ENCODE measurements at places on chromosomes 6 and 20.

GRCh38 chr6:23006656-23007055 lies 437.3 kb downstream of the HDGFL1 start:
- no peak for DNase-seq

DNA sequence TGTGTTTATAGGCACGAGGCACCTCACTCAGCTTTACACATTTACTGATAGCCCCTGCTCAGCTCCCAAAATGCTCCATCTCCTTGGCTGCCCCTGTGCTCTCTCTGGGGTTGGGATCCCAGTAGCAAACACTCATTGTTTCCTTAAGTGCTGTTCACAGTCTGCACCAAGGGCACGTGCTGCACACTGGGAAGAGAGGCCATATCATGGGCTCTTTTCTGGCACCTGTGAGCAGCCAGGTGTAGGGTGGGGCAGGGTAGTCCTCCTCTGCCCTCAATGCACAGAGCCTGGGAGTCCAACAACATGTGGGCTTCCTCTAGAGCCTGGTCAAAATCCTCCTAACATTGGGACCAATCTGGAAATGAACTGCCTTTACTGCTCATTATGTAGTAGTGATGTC lies 67.9 kb downstream of the BANF2 start:
- DNase-seq, result no peak

DNA sequence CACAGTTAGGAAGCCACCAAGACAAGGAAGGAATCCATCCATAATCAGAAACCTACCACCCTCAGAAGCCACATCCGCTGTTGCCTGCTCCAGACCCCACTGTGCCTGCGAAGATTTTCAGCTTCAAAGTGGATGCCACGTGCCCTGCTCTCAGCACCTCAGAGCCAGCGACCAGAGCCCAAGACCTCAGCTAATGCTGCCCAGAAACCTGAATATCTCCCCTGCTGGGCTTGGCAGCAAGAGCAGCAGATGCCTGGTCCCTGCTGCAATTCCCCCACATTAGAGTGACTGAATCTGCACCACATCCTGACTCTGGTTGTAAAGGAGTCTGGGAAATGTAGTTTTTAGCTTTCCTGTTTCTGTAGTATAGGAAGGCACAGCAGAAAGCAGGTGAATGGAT lies 10.7 kb upstream of the ULBP3 start:
- no peak for DNase-seq

GRCh38 chr6:134768931-134769330 lies 181.0 kb downstream of the ALDH8A1 start:
- DNase-seq, result no peak

DNA sequence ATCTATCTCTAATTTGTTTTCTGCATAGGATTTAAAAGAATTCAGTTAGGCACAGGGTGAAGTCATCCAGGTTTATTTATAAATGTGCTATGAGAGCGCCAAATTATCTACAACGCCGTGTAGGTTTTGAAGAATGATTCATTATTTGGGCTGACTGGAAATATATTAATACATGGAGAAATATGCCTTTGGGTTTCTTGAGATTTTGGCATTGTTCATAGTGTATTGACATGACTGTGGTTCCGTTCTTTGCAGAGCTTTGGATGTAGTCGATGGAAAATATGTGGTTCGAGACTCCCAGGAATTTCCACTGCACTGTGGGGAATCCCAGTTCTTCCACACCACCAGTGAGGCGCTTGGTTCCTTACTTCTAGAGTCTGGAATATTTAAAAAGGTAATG lies 90.9 kb downstream of the CRYBG1 start:
- DNase-seq, result no peak

- DNase-seq, result no peak
Measured at GRCh38 chr6:22141241-22141745, 155.5 kb downstream of the PRL start.

- DNase-seq, result no peak
Measured at GRCh38 chr6:100099189-100100074, 105.4 kb upstream of the MCHR2 start.

DNA sequence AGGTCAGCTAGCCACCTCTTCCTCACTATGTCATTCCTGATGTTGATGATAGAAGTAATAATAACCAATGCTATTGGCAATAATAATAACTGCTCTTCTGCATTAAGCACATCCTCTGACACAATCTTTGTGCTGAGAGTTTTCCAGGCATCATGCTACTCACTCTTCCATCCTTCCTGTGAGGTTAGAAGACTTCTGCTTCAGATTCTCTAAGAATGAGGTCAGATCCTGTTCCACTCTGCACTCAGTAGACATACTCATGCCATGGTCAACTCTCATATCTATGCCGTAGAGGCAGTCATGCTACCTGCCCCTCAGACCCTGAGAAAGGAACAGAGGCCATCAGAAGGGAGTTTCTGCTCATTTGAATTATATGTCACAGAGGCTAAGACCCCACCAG lies 98.1 kb upstream of the TOP1 start:
- no peak for DNase-seq

GRCh38 chr6:89433252-89434149 lies 549 bp downstream of the ANKRD6 start:
- no peak for DNase-seq

GRCh38 chr6:14924126-14925024 lies 321.5 kb upstream of the JARID2 start:
- DNase-seq, result no peak

DNA sequence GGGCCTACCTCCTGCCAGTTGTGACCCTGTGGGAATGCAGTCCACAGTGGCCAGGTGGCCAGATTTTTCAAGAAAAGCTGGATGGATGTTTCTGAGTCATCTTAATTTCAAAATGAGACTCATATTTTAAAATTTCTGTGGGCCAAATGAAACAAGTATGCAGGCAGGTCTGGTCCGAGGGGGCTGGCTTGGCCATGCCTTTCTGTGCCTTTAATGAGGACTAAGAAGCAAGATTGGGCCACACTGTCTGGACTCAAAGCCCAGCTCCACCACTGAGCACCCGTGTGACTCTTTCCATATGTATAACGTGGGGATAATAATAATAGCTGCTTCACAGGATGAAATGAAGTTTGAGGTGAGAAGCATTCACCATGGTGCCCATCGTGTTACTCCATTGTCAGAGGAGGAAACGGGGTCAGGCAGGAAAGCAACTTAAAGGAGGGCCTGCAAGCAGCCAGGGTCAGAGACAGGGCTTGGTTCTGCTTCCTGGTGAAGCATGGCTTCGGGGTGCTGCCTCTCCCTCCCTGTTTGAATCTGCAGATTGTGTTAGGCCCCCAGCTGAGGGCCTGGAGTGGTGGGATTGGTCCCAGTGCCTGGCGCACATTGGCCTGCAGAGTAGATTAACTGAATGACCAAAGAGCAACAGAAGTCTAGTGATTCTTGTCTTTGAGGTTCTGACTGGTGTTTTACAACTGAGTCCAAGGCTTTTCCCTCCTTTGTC lies 3.8 kb downstream of the SOX12 start:
- no peak for DNase-seq

DNA sequence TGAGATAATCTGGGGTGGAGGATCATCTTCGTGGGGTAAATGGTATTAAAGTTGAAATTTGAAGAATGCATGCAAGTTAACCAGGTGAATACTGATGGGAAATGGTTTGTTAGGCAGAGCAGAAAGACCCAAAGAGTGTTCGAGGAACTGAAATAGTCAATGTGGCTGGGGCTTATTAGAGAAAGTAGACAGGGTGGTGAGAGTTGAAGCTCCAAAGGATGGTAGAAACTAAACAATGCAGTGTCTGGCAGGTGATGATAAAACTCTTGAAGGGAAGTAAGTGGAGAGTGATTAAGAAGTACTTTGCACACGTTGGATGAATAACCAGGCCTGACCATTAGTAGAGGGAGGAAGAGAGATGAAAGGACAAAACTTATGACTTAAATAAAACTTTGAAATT lies 39.8 kb upstream of the CENPW start:
- no peak for DNase-seq
